ENCODE measurements at places on chromosomes 6 and 20. TPM values are rescaled to one million over a fixed set of nuclear protein-coding genes. Genes with fewer than 3 reads are reported as not detected.

Gene TREM2
- not detected for total RNA-seq

Gene TBXT
- not detected for total RNA-seq

Gene HLA-DRB1
- 0.13 TPM for total RNA-seq

Gene NHLRC1
- 3.0 TPM for total RNA-seq

Gene SCUBE3
- 9.2 TPM for total RNA-seq

Gene ZNF343
- 9.5 TPM for total RNA-seq

Gene BMP7
- total RNA-seq, result not detected

Gene BTNL2
- not detected for total RNA-seq

Gene TMEM244
- not detected for total RNA-seq

Gene HAO1
- not detected for total RNA-seq

Gene E2F1
- 14.1 TPM for total RNA-seq

Gene CRISP2
- total RNA-seq, result not detected

Gene NRN1
- 0.12 TPM for total RNA-seq

Gene TFAP2D
- 0.26 TPM for total RNA-seq

Gene HCRTR2
- total RNA-seq, result not detected

Gene SRMS
- not detected for total RNA-seq

Gene EDN3
- total RNA-seq, result not detected

Gene MYB
- 0.53 TPM for total RNA-seq

Gene DEFB124
- total RNA-seq, result not detected

Gene KIF3B
- 42.0 TPM for total RNA-seq

Gene COX4I2
- not detected for total RNA-seq

Gene PRL
- not detected for total RNA-seq

Gene COL21A1
- 28.5 TPM for total RNA-seq

Gene CCHCR1
- 18.9 TPM for total RNA-seq
